ENCODE measurements at places on chromosomes 16 and 17. TPM values are rescaled to one million over a fixed set of nuclear protein-coding genes. Genes with fewer than 3 reads are reported as not detected.

DNA sequence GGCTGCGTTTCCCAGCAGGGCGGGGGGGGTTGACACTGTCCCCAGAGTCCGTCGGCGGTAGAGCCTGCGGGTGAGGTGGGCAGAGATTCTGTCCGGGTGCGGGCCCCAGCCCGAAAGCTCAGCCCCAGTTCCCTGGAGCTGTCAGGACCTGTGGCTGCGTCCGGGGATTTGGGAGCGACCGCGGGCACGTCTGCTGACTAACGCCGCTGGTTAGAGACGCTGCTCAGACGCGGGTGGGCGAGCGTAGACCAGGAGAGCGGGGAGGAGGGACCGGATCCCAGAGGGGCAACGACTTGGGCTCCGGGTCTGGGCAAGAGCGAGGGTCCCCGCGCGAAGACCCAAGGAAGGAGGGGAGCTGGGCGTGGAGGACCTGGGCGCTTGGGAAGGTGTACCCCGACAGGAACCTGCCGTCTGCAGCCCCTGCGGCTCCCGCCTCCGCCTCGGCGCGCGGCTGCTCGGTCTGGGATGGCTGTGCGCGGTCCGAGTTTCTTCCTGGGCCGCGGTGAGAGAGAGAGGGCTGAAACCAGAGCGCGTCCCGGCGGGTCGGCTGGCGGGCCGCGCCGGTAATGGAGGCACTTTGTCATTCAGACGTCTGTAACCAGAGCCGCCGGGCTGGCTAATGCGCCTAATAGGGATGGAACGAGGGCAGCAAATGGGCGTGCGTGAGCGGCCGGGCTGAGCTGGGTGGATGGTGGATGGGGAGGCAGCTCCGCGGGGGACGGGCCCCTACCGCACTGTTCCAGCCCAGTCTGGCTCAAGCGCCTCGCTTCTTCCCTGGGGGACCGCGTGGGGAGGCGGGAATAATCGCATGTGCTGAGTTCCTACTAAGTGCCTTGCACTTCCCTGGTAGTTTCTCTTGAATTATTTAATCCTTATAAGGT, 2.3 kb downstream of the NGFR start:
- peak overlapping the region; percentile 69 for H3K4me3 ChIP-seq
- peak overlapping the region; percentile 59 for H3K27ac ChIP-seq
- no peaks in the 10 kb centered on the region for H3K36me3 ChIP-seq

GRCh38 chr17:46989637-46990431, 10.8 kb upstream of the RPRML start:
- peaks cover 19% of the 10 kb centered on the region for H3K27me3 ChIP-seq
- no peaks in the 10 kb centered on the region for H3K36me3 ChIP-seq
- no peak overlapping the region for H3K4me3 ChIP-seq
- no peak overlapping the region for H3K27ac ChIP-seq
- no peak for DNase-seq
- no peaks in the 10 kb centered on the region for H3K4me1 ChIP-seq

DNA sequence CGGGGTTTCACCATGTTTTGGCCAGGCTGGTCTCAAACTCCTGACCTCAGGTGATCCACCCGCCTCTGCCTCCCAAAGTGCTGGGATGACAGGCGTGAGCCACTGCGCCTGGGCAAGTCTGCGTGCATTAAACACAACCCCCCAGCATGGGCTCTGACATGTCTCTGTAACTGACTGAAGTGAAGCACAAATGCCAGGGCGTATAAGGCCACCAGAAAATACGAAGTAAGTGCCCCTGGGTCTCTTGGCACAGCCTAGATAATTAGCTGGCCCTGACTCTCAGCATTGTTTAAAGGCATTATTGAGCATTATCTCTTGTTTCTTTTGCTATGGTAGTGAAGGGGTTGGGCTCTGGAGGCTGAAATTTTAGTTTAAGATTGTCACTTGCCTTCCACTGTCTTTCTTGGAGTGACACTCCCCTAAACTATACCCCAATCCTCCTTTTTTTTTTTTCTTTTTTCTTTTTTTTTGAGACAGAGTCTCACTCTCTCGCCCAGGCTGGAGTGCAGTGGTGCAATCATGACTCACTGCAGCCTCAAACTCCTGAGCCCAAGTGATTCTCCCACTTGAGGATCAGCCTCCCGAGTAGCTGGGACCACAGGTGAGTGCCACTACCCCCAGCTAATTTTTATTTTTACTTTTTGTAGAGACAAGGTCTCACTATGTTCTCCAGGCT, 8.2 kb upstream of the SEC14L1 start:
- H3K27me3 ChIP-seq: no peaks in the 10 kb centered on the region
- peaks cover 53% of the 10 kb centered on the region for H3K4me1 ChIP-seq
- no peak for DNase-seq
- H3K27ac ChIP-seq: peak overlapping the region; percentile 78
- no peak overlapping the region for H3K4me3 ChIP-seq
- H3K36me3 ChIP-seq: no peaks in the 10 kb centered on the region

GRCh38 chr17:40516581-40517285, 15.3 kb upstream of the TNS4 start:
- H3K4me1 ChIP-seq: peaks cover 68% of the 10 kb centered on the region
- H3K27ac ChIP-seq: peak overlapping the region; percentile 62
- H3K4me3 ChIP-seq: no peak overlapping the region
- DNase-seq: peak; percentile 68
- H3K27me3 ChIP-seq: no peaks in the 10 kb centered on the region

DNA sequence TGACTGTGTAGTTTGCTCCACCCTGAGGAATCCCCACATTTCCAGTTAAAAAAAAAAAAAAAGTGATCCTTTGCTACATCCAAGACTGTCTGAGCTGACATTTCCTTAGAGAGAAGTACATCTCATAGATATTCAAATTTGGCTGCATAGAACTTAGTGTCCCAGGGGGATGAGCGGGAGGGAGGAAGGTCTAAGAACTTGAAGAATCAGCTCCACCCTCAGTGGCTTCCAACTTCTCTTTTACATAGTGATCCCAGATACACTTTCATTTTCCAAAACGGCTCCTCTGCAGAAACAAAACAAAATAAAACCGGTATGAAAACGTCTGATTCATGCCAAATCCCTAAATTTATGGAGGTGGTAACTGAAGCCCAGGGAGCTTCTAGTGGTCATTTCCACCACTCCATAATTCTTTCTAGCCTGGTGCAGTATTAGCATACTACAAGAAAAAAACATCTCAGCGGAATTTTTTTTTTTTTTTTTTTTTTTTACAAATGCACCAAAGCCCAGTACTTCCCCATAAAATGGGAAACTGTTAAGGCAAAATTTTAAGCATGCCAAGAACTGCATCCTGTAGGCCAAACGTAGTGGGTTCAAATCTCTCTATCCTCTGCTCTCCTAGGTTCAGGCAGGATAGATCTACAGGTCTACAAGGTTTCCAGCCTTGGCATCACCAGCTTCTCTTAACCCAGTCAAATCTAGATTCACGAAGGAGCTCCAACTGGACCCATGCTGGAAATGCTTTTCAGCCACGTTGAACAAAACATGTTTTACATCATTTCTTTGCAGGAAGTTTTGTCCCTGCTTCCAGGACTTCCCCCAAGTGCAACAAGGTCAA, 29.3 kb downstream of the MAF start:
- peaks cover 13% of the 10 kb centered on the region for H3K4me1 ChIP-seq
- H3K27me3 ChIP-seq: peaks cover 25% of the 10 kb centered on the region

- H3K36me3 ChIP-seq: no peaks in the 10 kb centered on the region
- peak overlapping the region; percentile 15 for H3K27ac ChIP-seq
- DNase-seq: peak; percentile 24
- H3K27me3 ChIP-seq: no peaks in the 10 kb centered on the region
- H3K4me1 ChIP-seq: peaks cover 54% of the 10 kb centered on the region
Observed at GRCh38 chr17:50948711-50949110, 82.6 kb upstream of the TOB1 start.

DNA sequence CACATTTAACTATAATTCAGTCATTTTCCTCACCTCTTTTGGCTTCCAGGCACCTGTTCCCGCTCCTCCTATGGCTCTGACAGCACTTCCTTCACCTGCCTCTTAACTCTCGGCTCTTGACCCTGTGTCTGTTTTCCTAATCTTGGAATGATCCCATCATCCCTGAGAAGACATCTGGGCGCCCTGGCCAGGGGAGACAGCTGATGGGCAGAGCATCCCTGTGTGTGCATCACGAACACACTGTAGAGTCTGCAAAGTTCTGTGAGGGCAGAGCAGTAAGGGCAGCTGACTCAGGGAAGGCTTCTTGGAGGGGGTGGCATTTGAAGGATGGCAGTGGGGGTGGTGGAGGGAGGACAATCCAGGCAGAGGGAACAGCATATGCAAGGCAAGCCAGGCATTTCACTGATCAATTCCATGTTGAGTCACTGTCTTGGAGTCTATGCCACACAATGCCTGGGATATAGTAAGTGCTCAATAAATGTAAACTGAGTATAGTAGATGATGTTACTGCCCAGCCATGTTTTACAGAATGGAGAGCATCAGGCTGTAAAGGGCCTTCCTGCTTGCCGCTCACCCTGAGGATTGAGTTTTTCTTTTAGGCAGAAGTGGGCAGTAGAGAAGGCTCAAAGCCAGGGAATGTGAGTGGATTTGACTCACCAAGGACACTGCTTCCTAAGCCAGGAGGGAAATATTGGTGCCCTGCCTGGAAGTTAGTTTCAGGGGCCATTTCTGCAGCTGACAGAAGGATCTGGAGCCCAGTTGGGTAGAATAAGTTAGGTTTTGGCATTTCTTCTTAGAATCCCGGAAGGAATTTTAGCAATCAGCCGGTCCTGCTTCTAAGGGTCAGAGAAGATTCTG, 5.8 kb upstream of the RAB11FIP4 start:
- no peak overlapping the region for H3K4me3 ChIP-seq
- H3K36me3 ChIP-seq: peaks cover 8% of the 10 kb centered on the region
- no peak overlapping the region for H3K27ac ChIP-seq
- DNase-seq: no peak

Gene C17orf78
- not detected for total RNA-seq

Gene FOXF1
- not detected for total RNA-seq

All from chondrocyte (in vitro differentiated cells).